ENCODE measurements at places on chromosomes 5 and 9. TPM values are rescaled to one million over a fixed set of nuclear protein-coding genes. Genes with fewer than 3 reads are reported as not detected.
A peak's percentile ranks its signal among the peaks of the same experiment; 100 is the strongest.

DNA sequence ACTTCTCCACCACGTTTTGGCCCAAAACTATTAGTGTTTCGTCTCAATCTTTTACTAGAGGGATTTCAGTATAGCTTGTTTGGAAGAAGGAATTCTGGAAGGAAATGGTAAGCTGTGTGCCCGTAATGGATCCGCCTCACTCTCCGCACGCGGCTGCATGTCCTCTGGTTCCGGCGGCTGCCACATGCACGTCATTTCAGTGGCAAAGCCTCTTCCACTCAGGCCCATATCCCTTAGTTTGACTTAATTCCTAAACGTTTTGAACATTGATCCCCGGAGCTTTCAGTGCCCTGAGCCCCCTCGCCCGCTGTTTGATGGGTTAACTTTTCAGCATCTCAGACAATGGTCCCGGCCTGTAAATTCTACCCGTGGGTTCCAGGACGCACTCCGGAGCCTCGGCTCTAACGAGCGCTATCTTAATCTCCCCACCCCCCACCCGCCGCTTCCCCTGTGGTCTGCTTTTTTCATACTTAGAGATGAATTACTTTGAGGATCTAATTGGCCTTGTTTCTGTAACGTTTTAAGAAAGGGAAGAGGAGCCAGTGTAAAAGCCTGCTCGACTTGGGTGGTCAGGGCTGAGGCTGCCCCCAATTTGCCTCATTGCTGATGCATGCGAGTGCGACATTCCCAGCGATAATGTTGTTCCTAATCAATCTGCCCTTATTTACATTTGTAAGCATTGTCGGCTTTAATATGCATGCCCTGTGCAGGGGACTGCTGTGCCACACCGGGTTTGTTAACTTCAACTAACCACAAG lies 4.6 kb downstream of the PTCH1 start:
- no peak for DNase-seq

DNA sequence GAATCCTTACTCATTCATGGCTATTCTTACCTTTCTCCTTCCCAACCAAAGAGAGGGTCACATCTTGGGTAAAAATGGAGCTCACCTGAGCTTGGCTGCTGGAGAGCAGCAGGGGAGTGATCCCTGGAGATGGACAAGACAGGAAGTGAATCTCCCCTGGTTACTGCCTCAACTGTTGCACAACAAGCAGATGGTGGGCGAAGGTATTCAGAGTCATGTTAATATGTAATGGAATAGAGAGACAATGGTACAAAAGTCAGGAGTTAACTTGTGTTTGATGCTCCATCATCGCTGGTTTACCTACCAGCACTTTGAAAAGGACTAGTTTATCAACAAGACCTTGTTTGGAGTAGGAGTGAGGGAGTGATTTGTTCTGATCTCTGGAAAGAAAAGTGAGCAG lies 13.0 kb upstream of the PLPP1 start:
- DNase-seq, result no peak

- DNase-seq, result no peak
Observed at GRCh38 chr5:88254320-88254719, 14.3 kb downstream of the TMEM161B start.

DNA sequence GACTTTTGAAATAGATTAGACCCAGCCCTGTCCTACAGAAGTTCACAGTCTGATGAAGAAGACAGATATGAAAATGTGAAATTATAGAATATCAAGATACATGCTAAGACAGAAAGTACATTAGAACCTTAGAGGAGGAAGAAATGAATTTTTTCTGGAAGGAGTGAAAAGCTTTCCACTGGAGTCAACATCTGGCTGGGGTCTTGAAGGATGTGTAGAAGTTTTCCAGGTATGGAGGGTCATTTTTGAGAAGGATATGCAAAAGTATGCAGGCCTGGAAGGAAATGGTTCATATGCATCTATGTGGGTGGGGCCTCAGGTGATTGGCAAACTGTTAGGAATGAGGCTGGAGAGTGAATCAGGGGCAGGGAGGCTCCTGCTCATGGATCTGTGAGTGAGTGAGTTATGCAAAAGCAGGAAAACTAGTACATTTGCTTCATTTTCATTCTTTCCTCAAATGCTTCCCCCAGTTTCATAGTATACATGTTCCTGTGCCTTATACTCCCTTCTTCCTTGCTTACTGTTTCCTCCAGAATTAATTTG lies 142.3 kb downstream of the GRIA1 start:
- no peak for DNase-seq

DNA sequence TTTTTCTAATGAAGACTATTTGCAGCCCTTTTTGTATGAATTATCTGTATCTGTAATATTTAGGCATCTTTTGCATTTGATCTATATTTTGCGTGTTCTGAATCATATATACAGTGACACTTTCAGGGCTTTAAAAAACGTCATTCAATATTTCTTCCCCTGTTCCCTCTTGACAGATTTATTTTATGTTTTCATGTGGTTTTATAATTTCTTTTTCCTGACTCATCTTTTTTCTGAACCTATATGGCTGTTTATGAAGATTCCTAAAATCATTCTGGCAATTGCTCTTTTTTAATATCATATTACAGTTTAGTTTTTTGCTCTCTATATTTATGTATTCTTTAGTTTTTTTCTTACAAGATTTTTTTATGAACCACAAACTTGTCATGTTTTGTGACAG lies 67.6 kb downstream of the SMARCA2 start:
- DNase-seq, result no peak

- no peak for DNase-seq
Observed at GRCh38 chr9:3321186-3321585, 204.6 kb downstream of the RFX3 start.

GRCh38 chr9:81559709-81560108 lies 129.6 kb downstream of the TLE1 start:
- no peak for DNase-seq

GRCh38 chr5:66171349-66172344 lies 27.5 kb downstream of the SREK1 start:
- no peak for DNase-seq

- peak; percentile 93 for DNase-seq
Observed at GRCh38 chr5:172772112-172772906, 1.3 kb upstream of the DUSP1 start.

- DNase-seq, result no peak
Observed at GRCh38 chr5:96651047-96651446, 11.1 kb upstream of the CAST start.

GRCh38 chr9:91655215-91655614 lies 231.6 kb upstream of the NFIL3 start:
- no peak for DNase-seq

DNA sequence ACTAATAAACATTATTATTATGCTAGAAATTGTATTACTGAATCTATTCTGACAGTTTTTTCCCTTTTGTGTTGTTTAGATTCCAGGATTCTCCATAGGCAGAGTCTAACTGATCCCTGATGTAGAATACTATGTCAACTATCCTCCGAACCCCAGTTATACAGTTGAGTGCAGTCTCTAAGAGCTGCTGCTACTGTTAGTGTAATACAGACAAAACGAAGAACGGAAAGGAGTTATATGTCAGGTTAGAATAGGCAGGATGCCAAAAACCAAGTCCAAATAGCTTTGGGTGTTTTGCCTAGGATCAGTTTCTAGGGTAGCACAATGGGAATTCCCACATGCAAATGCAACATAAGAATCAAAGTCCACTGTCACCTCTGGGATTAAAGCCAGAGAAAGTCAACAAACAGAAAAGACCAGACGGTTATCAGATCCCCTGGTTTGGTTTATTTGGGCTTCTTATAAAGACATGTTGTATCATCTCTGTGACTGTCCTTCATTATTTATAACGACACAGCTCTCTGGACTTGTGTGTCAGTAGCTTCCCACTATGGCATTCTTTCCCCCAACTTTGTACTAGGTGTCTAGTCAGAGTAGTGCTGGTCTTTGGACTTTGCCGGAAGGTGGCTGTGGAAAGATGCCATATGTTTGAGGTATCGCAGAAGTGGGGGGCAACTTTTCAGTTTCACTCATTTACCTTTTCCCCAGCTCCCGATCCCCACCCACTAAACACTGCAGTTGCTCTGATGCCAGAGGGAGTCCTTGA lies 14.9 kb upstream of the TMEM38B start:
- DNase-seq, result no peak

GRCh38 chr5:40743771-40744170 lies 12.0 kb downstream of the TTC33 start:
- no peak for DNase-seq

Gene TRPM3
- not detected for total RNA-seq

Gene FOXD4
- total RNA-seq, result 0.21 TPM

Gene GPR151
- total RNA-seq, result not detected

Gene LCN9
- total RNA-seq, result not detected

Gene PCDHGA10
- total RNA-seq, result 0.67 TPM

Gene RHOBTB3
- total RNA-seq, result 14.7 TPM

Gene CATSPER3
- total RNA-seq, result not detected

Gene ANXA2R
- total RNA-seq, result 4.8 TPM
